ENCODE measurements at places on chromosomes 6 and 20.

GRCh38 chr20:433300-433975, 25.3 kb downstream of the RBCK1 start:
- no peak for DNase-seq

GRCh38 chr20:40683221-40683893, 5.7 kb downstream of the MAFB start:
- no peak for DNase-seq

DNA sequence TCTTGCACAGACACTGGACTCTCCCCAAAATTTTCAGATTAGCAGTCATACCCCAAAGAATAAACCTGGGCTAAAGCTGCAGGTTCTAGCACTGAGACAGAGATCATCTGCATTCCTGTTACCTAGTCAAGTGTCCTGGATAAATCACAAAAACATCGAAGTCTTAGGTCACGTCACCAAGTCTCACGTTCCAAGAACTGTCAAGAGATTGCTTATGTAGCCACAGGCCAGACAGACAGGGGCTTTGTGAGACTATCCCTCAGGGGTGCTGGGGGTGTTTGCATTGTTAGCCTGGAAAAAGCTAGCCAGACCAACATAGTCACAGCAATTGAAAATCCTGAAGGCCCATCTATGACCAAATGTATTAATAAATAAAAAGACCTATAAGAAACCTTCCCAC, 243.1 kb upstream of the PREP start:
- no peak for DNase-seq

GRCh38 chr20:4444404-4444803, 277.3 kb upstream of the PRND start:
- DNase-seq = no peak

DNA sequence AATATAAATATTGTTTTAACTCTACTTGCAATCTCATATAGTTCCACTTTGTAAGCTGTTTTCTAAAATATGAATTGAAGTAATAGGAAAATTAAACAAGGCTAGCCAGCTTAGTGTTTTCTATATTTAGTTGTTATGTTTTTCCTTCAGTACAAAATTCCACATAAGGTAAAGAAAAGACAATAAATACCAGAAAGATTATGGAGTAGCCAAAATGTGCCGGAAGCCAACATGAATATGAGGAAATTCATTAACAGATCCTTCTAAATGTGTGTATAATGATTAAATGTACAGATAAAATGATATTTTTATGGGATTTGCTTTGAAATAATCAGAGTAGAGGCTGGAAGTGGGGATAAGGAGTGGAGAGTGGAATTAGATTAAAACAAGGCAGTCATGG, 52.5 kb upstream of the COL21A1 start:
- no peak for DNase-seq

DNA sequence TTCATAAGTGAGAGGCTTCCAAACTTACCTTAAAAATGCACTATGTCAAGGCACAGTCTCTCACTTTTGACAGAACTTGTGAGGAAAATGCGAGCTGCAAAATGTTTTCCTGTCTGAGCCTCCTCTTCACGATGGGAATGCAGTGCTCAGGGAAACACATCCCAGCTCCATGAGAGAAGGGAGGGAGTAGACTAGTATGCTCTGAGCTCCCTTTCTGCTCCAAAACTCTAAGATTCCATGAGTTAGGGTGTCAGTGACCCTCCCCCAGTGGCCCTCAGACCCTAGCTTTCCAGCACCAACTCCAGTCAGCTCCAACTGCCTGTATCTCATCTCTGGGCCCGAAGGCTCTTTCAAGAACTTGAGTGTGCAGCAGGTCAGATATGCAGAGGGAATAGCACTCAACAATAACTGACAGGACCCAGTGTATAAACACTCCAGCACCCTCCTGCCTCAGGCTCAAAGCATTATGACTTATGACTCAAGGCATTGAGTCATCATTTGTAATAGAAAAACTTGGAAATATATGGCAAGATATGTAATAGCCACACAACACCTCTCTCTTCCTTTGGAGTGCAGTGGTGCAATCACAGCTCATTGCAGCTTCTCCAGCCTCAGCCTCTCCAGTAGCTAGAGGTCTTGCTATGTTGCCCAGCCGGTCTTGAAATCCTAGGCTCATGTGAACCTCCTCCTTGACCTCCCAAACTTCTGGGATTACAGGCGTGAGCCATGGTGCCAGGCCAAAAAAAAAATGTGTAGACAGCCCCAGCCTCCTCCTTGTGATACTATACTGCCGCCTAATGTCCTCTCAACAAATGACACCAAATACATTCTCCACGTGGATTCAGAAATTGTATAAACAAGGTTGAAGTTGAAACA, 16.7 kb upstream of the ENTPD6 start:
- peak; percentile 57 for DNase-seq

DNA sequence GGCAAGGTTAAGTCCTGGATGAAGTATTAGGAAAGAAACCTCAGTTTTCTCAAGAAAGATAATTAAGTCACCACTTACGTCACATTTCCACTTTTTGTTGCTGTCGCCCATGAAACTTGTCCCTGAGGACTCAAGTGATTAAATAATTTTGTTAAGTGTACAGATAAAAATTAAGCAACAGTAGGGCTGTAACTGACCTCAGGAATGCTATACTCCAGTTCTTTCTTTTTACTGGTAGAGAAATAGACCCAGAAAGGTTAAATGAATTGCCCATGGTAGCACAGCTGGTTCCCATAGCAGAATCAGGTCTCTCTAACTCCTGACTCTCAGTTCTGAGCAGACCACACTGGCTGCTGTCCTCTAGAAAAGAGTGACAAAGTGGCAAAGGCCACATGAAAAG, 54.5 kb downstream of the CLIC5 start:
- DNase-seq = no peak

- DNase-seq = no peak
Measured at GRCh38 chr6:41332241-41332640, 3.2 kb upstream of the NCR2 start.

GRCh38 chr6:105326833-105327770, 75.8 kb downstream of the PREP start:
- DNase-seq = no peak

- DNase-seq = no peak
Measured at GRCh38 chr6:84625506-84625905, 138.9 kb downstream of the TBX18 start.

DNA sequence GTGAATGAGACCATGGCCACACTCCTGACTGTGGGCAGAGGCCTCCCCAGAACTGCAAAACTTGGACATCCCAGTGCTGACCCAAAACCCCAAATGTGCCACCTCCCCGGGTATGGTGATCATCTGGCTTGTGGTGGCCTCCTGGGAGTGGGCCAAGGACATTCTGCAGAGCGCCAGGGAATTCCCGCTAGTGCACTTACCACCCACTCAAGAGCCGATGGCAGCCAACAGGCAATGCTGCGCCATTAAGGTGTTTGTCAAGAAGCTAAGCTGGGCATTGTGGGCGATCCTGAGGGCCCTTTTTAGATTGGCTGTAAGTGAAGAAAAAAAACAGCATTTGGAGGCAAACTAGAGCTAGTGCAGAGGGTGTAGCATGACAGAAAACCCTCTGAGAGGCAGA, 9.4 kb downstream of the MMP24 start:
- DNase-seq = no peak

DNA sequence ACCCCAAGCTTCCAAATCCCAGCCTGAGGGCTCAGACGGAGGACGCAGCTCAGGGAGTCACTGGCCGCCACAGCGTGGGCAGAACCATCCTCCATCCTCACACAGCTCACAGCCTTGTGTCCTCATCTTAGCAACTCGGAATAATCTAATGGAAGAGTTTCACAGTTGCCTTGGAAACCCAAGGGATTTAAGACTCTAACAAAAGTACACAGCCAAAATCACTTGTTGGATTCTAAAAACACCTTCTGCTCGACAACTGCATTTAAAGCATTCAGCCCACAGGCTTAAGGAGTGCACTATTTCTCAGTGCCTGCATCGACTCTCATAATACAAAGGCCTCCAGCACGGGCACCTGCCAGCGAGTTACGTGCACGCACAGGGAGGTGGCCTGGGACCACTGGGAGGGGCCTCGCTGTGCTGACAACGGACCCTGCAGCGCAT, 45.4 kb downstream of the ZBTB46 start:
- no peak for DNase-seq

DNA sequence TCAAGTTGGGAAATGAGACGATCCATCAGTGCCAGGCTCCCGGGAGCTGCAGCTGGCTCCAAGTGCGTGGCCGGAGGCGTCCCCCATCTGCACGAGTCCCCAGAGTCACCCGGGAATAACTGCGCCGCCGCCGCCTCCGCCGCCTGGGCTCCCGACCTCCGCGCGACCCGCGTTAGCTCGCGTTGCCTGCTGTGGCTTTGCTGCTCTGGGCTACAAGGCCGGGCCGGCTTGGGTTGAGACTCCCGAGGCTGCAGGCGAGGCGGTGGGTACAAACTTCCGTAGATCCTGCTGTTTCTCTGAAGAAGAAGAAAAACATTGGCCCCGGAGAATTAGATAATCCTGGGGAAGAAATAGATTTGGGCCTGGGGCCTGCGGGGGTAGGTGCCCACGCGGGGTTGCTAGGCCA, 7.4 kb upstream of the LAMP5 start:
- no peak for DNase-seq

DNA sequence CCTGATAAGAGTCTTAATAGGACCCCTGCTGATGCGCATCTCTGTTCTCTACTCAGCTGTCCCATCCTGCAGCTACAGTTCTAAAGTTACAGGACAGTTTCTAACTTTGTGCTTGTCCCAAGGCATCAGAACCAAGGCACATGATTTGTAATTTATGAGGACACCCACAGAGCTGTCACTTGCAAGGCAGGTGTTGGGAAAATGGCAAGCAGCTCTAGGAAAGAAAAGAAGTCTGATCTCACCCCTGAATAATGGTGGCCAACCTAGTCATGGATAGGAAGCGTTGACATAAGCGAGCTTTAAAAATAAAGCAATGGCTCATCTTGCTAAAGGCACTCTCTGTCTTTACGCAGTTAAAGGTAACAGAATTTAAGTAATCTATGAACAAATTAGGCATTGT, 127.6 kb upstream of the VGLL2 start:
- no peak for DNase-seq

DNA sequence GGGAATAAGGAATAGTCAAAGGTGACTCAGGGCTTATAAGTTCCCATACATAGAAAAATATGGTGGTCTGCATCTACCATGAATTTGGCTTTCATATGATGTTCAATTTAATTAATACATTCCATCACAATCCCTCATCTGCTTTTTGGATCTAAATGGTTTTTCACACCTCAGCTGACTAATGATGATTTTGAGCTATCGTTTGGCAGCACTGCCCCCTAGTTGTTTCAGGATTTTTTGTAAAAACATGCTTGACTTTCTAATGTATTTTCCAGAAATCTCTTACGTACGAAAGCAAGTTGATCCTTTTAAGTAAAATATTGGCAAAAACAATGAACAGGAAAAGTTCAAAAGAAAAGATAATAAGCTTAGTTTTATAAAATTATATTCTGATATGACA, 408.6 kb upstream of the ADGRB3 start:
- no peak for DNase-seq

GRCh38 chr20:59406446-59406845, 106.0 kb downstream of the EDN3 start:
- DNase-seq = no peak

- no peak for DNase-seq
Measured at GRCh38 chr20:17287503-17287902, 60.7 kb downstream of the PCSK2 start.

GRCh38 chr6:164554700-164555476, 754.5 kb downstream of the C6orf118 start:
- no peak for DNase-seq

- no peak for DNase-seq
Measured at GRCh38 chr6:138529478-138529877, 30.2 kb upstream of the NHSL1 start.

DNA sequence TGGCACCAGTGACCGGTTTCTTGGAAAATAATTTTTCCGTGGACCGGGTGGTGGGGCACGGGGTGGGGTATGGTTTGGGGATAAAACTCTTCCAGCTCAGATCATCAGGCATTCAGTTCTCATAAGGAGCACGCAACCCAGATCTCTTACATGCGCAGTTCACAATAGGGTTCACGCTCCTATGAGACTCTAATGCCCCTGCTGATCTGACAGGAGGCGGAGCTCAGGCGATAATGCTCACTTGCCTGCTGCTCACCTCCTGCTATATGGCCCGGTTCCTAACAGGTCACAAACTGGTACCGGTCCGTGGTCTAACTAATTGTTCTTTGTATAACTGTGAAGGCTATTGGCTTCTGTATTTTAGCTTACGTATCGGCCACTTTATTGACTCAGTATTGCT, 51.7 kb downstream of the VSTM2L start:
- DNase-seq = no peak

GRCh38 chr6:111743360-111743759, 129.9 kb downstream of the FYN start:
- DNase-seq = no peak

GRCh38 chr6:75932067-75932466, 140.4 kb downstream of the IMPG1 start:
- DNase-seq = no peak

- no peak for DNase-seq
Measured at GRCh38 chr6:73339340-73339739, 14.7 kb downstream of the DPPA5 start.

- no peak for DNase-seq
Measured at GRCh38 chr6:165644586-165645266, 18.3 kb downstream of the PDE10A start.

GRCh38 chr6:134238960-134239795, 78.7 kb downstream of the SGK1 start:
- no peak for DNase-seq

GRCh38 chr6:135047336-135047735, 7.3 kb downstream of the HBS1L start:
- no peak for DNase-seq

DNA sequence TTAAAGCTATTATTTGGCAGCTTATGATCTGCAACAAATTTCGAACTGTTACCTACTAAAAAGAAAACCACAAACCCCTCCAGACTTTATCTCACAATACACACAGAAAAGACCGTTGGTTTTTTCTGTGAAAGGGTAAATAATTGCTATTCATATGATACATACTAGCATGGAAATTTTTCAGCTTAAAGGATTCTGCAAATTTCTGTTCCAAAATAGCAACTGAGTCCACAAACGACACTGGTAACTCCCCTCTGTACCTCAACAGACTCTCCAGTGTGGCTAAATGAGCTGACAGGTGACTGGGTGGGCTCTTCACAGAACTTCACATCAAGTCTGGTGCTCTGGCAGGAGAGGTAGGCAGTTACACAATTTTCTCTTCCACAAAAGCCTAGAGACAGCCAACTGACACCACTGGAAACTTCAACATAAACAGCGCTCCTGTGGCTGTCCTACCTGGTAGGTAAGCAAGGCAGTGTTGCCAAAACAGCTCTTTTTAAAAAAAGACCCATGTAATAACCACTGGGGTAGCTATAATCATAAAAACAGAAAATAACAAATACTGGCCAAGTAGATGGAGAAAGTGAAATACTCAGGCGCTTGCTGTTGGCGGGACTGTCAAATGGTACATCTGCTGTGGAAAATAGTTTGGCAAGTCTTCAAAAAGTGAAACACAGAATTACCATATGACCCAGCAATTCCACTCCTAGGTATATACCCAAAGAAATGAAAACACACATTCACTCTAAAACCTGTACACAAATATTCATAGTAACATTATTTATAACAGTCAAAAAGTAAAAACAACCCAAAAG, 37.8 kb downstream of the ELOVL5 start:
- no peak for DNase-seq
